NCI-H1417 treated with DMSO at 0.1 percent for 48 hours (cell line): ENCODE measurements at places on chromosomes 13 and 19.

DNA sequence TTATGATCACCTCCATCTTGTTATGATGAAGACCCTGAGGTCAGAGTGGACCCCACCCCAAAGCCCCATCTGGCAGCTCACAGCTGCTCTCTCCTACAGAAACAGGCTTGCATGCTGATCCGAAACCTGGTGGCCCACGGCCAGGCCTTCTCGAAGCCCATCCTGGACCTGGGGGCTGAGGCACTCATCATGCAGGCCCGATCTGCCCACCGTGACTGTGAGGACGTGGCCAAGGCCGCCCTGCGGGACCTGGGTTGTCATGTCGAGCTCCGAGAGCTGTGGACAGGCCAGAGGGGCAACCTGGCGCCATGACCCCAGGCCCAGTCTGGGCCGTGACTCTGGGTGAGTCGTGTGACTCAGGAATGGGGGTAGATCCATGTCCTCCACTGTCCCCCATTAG lies 6.5 kb upstream of the SLC25A42 start:
- no peak for DNase-seq

GRCh38 chr19:45502111-45502510 lies 3.9 kb downstream of the PPM1N start:
- no peak for DNase-seq

DNA sequence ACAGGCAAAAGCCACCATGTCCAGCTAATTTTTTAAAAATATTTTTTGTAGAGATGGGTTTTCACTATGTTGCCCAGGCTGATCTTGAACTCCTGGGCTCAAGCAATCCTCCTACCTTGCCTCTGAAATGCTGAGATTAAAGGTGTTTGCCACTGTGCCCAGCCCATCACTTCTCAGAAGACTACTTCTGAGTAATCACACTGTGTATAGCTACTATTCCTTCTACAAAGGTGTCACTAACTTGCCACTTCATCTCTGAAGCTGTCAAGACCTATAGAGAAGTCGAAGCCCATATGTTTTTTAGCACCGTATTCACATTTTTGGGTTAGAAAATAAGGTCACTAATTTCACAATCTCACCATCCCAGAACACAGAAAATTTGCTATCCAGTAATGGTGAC lies 36.0 kb upstream of the FNDC3A start:
- DNase-seq: no peak

- DNase-seq: no peak
Observed at GRCh38 chr13:51818781-51819511, 15.0 kb upstream of the DHRS12 start.

DNA sequence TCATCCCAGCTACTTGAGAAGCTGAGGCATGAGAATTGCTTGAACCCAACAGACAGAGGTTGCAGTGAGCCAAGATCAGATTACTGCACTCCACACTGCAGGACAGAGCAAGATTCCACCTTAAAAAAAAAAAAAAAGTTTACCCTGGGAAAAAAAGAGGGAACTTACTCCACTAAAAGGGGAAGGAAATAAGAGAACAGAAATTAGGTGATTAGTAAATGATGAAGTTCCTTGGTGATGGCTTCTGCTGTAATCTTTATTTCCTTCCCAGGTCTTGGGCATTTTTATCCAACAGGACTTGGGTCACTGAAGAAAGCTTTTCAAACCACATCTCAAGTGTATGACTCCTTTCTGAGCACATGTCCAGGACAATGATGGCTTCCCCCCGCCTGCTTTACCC lies 9.3 kb downstream of the ZNF780A start:
- no peak for DNase-seq

DNA sequence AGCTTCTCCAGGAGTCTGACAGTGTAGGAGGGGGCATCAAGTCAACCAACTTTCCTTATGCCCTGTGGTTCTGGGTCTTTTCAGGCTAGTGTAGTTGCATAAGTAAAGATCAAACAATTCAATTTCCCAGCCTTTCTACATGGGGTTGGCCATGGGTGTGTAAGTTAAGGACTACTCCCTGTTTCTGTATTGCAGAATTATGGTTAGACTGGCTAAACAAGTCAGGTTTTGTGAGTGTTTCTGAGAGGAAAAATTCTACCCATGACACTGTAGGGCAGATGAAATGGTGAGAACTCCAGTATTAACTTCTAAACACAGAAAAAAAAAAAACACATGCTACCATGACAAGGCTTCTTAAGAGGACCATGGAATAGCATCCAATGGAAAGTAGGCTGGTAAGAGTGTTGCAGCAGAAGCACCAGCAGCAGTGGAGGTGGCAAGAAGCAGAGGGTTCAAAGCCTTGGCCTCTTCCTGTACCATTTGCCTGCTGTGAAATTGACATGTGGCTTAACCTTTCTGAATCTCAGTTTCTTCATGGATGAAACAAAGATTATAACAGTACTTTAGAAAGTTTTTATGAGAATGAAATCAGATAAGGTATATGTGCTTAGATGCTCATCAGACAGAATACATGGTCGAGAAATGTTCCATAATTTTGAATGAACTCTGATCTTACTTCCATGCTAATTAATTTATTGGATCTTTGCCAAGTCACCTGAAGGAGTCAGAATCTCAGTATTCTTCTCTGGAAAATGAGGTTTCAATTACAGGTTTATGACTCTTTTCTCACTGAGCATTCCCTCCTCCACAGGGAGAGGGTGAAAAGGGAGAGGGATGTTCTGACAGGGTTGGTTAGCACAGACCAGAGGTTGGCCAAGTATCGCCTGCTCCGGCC lies 11.4 kb upstream of the SCEL start:
- no peak for DNase-seq

DNA sequence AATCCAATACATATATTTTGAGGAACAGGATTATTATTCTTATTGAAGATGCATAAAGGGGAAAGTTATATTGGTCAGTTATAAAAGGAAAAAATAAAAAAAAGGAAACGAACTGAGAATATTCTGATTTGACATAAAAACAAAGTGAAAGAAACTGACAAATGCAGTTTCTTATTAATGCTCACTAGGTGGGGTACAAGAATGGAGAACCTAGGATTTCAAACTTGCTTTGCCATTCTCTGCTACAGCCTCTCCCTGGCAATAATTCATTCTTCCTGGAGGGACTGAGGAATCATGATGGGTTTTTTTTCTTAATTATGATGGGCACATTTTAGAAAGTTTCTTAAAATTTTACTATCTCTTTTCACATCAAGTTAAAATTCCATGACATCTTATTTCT lies 154.9 kb downstream of the PCDH9 start:
- DNase-seq: no peak

DNA sequence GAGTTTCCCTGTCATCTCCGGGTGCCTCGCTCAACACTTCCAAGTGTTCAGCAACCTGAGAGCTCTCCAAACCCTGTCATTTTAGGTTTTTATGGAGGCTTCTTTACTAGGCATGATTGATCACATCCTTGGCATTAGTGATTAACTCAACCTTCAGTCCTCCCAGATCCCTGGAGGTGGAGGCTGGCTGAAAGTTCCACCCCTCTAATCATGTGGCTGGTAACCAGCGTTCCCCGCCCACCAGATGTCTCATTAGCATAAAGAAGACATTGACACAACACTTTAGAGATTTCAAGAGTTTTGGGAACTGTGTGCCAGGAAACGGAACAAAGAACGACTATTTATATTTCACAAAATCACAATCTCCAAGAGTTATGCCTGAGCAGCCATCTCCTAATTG lies 71.1 kb upstream of the RGCC start:
- DNase-seq: no peak

DNA sequence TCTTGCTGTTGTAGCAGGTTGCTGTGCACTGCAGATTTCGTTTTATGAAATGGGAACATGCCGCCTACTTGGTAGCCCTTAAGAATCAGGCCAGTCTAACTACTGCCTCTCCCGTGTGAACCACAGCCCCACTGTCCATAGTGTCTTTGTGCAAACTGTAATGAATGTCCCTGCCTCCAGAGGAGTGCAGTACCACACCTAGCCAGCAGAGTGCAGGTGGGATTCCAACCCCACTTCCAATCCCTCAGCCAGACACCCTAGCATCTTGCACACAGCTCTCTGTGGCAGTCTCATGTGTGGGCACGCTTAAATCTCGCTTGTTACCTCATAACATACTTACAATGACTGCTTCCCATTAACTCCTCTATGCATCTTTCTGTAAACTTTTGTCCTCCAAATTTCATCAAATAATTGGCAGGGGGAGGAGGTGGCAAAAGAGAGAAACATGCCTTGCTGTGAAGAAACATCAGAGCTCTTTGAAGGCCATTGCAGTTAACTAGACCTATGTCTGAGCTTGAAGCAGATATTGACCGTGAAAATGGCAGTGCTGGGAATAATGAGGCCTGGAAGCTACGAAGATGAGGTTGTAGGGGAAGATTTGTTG lies 47.2 kb downstream of the ZAR1L start:
- no peak for DNase-seq

DNA sequence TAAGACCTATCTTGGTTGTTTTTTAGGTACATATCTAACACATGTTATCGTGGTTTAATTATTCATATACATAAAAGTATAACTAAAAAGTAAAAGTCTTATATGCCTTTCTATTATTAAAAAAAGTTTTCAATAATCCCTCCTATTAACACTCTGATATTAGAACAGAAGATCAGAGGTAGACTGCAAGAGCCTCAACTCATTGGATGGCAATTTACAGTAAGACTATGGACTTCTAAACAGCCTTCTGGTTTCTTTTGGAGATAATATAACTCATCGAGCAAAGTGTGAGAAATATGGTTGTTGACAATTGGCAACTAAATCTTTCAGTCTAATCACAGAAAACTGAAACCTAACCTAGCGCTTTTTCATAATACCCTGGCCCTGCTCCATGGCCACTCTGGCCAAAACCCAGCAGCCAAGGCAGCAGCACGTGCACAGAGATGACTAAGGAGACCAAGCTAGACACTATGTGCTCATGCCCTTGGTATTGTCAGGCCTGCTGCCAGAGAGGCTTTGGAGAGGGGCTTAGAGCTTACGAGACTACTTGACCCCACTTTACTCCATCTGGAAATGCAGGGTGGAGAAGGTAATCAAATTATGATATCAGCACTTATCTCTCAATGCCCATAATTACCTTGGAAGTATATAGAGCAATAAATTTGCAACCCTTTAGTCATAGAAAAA lies 40.6 kb upstream of the EEF1AKMT1 start:
- no peak for DNase-seq

DNA sequence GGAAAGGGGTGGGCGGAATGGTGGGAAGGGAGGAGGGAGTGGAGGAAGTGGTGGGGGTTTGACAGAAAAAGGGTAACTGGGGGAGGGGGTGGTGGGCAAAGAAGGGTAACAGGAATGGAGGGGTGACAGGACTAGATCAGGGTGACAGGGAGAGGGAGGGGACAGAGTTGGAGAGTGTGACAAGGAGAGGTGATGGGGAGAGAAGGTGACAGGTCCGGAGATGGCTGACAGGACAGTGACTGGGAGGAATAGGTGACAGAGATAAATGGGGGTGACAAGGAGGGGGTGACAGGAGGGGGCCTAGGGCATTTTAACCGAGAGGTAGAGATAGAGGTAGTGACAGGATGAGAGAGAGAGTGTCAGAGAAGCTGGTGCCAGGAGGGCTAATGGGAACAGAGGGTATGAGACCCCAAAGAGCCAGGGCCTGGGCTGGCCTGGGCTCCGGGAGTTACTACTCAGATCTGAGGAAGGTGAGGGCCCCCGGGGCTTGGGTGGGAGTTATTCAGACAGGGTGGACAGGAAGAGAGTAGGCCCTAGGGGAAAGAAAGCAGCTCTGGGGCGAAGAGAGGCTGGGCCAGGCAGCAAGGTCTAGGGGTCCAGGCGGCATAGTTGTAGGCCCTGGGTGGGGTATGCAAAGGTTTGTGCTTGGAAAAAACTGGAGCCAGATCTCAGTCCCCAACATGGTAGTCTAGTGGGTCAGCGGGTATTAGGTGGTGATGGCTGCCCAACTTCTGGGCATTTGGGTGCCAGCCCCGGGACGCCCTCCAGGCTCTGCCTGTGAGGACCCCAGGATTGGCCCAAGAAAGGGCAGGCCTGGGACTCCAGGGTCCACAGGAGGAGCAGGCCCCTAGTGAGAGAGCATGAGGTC lies 660 bp downstream of the CIC start:
- no peak for DNase-seq

GRCh38 chr13:102812611-102813287 lies 13.8 kb downstream of the BIVM start:
- DNase-seq: no peak
